ENCODE measurements at places on chromosomes 6 and 20. TPM values are rescaled to one million over a fixed set of nuclear protein-coding genes. Genes with fewer than 3 reads are reported as not detected.

Gene TGM3
- not detected for total RNA-seq

Gene FUT9
- not detected for total RNA-seq

Gene LHFPL5
- not detected for total RNA-seq

Gene PROKR2
- total RNA-seq, result not detected

Gene NTSR1
- total RNA-seq, result not detected

Gene LRP11
- total RNA-seq, result 10.6 TPM

Gene KCNQ5
- 6.1 TPM for total RNA-seq

Gene PMEPA1
- 4.6 TPM for total RNA-seq

DNA sequence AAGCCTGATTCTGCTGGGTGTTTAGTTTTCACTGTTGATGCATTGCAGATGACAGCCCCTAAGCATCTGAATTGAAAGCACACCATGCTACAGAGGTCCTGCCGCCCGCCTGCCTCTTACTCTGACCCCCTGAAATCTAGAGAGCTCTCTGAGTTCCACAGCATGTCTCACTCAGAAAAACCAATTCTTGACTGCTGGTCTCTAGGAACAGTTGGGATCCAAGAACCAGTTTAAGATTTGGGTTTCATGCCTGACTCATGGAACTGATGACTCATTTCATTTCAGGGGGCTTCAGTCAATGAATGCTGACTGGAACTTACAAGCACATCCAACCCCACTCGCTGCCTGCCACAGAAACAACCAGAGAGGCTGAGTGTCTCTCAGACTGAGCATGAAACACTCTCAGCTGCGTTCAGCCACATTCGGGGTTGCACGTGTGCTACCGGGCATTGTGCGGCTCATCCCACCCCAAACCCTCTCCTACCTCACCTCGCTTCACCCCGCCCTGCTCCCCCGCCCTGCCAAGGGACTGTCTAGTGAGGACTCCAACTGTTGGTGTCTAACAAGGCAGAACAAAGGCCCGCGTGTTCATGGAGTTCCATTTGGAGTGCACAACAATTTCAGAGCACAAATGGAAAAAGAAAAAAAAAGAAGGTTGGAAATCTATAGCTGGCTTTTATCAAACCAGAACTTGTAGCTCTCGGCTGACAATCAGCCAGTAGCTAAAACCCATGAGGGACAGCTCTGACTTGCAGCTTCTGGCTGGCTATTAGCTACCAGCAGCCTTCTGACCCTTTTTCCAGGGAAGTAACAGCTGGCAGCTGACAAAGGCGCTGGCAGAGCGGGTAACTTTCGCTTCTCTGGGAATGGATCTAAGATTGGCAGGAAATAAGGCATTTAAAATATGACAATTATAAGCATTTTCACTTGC, 20.0 kb upstream of the TRAF3IP2 start:
- H3K36me3 ChIP-seq, result peaks cover 4% of the 10 kb centered on the region
- DNase-seq, result no peak
- no peak overlapping the region for H3K4me3 ChIP-seq
- no peak overlapping the region for H3K27ac ChIP-seq
- H3K4me1 ChIP-seq, result peaks cover 7% of the 10 kb centered on the region
- no peaks in the 10 kb centered on the region for H3K27me3 ChIP-seq

- peaks cover 19% of the 10 kb centered on the region for H3K27me3 ChIP-seq
- H3K4me3 ChIP-seq, result no peak overlapping the region
- H3K36me3 ChIP-seq, result no peaks in the 10 kb centered on the region
Measured at GRCh38 chr6:150112233-150112632, 30.6 kb upstream of the PPP1R14C start.

GRCh38 chr6:157726892-157727628, 96.0 kb upstream of the SNX9 start:
- DNase-seq, result no peak
- no peaks in the 10 kb centered on the region for H3K27me3 ChIP-seq
- H3K4me1 ChIP-seq, result no peaks in the 10 kb centered on the region
- no peak overlapping the region for H3K27ac ChIP-seq
- H3K4me3 ChIP-seq, result no peak overlapping the region

DNA sequence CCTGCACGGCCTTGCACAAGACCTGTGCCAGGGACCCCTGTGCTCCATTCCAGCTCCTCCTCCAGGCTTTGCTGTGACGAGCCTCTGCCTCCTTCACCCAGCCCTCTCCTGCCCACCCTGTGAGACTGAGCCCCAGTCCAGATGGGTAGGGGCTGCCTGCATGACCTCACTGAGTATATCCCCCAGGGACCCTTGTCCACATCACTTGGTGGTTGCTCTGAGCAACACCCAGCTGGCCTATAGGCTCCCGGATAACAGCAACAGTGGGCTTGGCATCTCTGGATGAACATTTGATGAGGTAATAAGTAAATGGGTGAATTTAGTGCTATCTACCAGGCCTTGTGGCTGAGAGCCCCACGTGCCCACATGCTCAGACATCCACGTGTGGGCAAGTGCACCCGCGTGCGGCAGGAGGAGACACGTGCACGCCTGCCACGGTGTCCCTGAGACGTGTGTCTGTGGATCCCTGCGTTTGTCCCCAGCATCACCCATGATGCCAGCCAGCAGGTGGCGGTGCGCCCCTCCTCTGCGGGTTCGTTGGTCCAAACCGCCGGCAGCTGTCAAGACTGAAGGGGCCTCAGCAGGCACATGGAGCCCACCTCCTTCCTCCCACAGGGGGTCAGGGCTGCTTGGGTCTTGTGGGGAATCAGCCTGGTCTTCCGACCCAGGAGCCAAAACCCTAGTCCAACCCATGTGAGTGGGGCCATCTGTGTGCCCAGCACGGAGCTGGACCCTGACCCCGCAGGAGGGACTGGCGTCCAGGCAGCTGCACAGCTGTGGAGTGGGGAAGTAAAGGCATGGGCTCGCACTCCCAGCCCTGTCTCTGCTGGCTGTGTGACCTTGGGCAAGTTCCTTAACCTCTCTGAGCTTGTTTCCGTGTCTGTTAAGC, 45.9 kb downstream of the FGD2 start:
- H3K4me1 ChIP-seq, result peaks cover 68% of the 10 kb centered on the region
- H3K27ac ChIP-seq, result peak overlapping the region; percentile 98
- H3K4me3 ChIP-seq, result peak overlapping the region; percentile 91
- DNase-seq, result peak; percentile 93
- H3K36me3 ChIP-seq, result peaks cover 10% of the 10 kb centered on the region

GRCh38 chr6:57243954-57244353, 21.8 kb upstream of the RAB23 start:
- no peaks in the 10 kb centered on the region for H3K36me3 ChIP-seq
- no peak overlapping the region for H3K27ac ChIP-seq
- DNase-seq, result no peak
- H3K4me1 ChIP-seq, result no peaks in the 10 kb centered on the region

- H3K27ac ChIP-seq, result no peak overlapping the region
- peaks cover 4% of the 10 kb centered on the region for H3K36me3 ChIP-seq
- H3K4me3 ChIP-seq, result no peak overlapping the region
- no peaks in the 10 kb centered on the region for H3K4me1 ChIP-seq
- H3K27me3 ChIP-seq, result no peaks in the 10 kb centered on the region
Measured at GRCh38 chr6:85561750-85562357, 31.8 kb downstream of the SNX14 start.

GRCh38 chr6:47859175-47859574, 77.3 kb downstream of the OPN5 start:
- no peaks in the 10 kb centered on the region for H3K4me1 ChIP-seq
- no peak overlapping the region for H3K27ac ChIP-seq
- peaks cover 18% of the 10 kb centered on the region for H3K27me3 ChIP-seq
- no peak for DNase-seq
- H3K4me3 ChIP-seq, result no peak overlapping the region

GRCh38 chr6:95087394-95088097, 489.8 kb upstream of the MANEA start:
- no peak overlapping the region for H3K4me3 ChIP-seq
- no peaks in the 10 kb centered on the region for H3K27me3 ChIP-seq
- no peaks in the 10 kb centered on the region for H3K4me1 ChIP-seq

DNA sequence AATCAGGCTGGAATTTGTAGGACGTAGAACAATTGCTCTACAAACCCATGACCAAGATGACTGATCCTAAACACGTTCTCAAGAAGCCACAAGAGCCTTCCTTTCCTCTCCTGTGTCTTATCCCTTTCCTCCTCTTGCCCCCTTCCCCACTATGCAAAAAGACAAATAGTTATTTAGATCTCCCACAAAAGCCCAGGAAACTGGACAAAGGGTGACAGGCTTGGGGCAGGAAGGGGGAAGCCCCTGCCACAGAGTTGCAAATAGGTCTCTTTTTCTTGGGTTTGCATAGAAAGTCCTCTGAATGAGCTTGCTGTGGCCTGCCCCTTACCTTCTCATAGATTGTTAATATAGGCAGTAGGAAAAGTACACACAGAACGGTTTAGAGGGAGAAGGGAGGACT, 377.1 kb upstream of the BTBD3 start:
- DNase-seq, result no peak

DNA sequence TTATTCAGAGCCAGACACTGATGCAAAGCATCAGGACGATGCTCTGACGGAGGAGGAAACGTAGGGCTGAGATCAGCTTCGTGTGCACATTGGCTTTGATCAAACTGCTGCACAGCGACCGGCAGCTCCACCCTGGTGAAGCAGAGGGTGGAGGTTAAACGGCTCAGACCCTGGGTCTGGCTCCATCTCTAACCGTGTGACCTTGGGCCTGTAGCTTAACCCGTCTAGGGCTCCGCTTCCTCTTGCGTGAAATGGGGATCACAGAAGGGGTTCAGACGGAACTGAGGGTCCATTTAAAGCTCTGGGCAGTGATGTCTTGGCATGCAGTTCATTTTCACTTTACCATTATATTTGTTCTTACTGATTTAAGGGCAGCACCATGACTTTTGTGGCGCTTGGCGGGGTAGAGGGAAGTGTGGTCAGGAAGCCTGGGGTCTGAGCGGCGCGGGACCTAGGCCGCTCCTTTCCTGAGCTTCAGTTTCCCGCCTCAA, 644 bp downstream of the RBL1 start:
- H3K27ac ChIP-seq, result peak overlapping the region; percentile 83
- peak; percentile 53 for DNase-seq
- H3K4me1 ChIP-seq, result peaks cover 44% of the 10 kb centered on the region
- H3K36me3 ChIP-seq, result peaks cover 7% of the 10 kb centered on the region

GRCh38 chr6:14270925-14271788, 153.6 kb downstream of the CD83 start:
- peak; percentile 57 for DNase-seq
- H3K4me1 ChIP-seq, result peaks cover 45% of the 10 kb centered on the region
- H3K4me3 ChIP-seq, result peak overlapping the region; percentile 11
- peaks cover 6% of the 10 kb centered on the region for H3K36me3 ChIP-seq
- no peaks in the 10 kb centered on the region for H3K27me3 ChIP-seq

GRCh38 chr6:104969785-104970581, 13.1 kb downstream of the LIN28B start:
- no peaks in the 10 kb centered on the region for H3K36me3 ChIP-seq
- no peak for DNase-seq
- H3K4me1 ChIP-seq, result no peaks in the 10 kb centered on the region
- H3K27ac ChIP-seq, result no peak overlapping the region
- H3K4me3 ChIP-seq, result no peak overlapping the region
- no peaks in the 10 kb centered on the region for H3K27me3 ChIP-seq

GRCh38 chr6:90420500-90420899, 123.9 kb upstream of the BACH2 start:
- H3K27me3 ChIP-seq, result no peaks in the 10 kb centered on the region
- no peak for DNase-seq
- H3K4me3 ChIP-seq, result no peak overlapping the region

DNA sequence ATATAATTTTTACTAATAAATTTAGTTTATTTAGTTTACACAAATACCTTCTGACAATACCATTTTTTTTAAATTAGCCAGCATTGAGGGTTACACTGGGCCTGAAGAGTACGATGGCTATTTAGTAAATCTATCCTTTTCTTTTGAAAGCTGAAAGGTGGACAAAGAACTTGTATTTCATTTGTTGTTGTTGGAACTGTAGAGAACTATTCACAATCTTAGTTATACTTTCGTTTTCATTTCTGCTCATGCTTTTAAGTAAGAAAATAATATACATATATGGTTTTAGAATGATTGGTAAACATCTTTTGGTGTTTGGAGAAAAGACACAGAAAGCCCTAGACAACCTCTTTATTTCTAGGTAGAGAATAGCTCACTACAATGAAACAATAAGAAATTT, 165.3 kb upstream of the FAM83B start:
- no peaks in the 10 kb centered on the region for H3K27me3 ChIP-seq
- no peaks in the 10 kb centered on the region for H3K4me1 ChIP-seq
- no peak overlapping the region for H3K27ac ChIP-seq
- no peak for DNase-seq
- H3K36me3 ChIP-seq, result no peaks in the 10 kb centered on the region
- no peak overlapping the region for H3K4me3 ChIP-seq

- H3K4me3 ChIP-seq, result peak overlapping the region; percentile 64
- peaks cover 38% of the 10 kb centered on the region for H3K4me1 ChIP-seq
- no peaks in the 10 kb centered on the region for H3K27me3 ChIP-seq
- peaks cover 40% of the 10 kb centered on the region for H3K36me3 ChIP-seq
- peak; percentile 40 for DNase-seq
Measured at GRCh38 chr6:90008189-90008907, 114.1 kb downstream of the GJA10 start.

GRCh38 chr6:138800377-138801150, 4.7 kb downstream of the ECT2L start:
- peaks cover 13% of the 10 kb centered on the region for H3K4me1 ChIP-seq
- DNase-seq, result no peak
- peak overlapping the region; percentile 38 for H3K27ac ChIP-seq
- H3K27me3 ChIP-seq, result peaks cover 15% of the 10 kb centered on the region
- no peak overlapping the region for H3K4me3 ChIP-seq
- no peaks in the 10 kb centered on the region for H3K36me3 ChIP-seq

GRCh38 chr6:133512410-133513016, 271.4 kb downstream of the EYA4 start:
- no peaks in the 10 kb centered on the region for H3K36me3 ChIP-seq
- no peaks in the 10 kb centered on the region for H3K27me3 ChIP-seq
- DNase-seq, result peak; percentile 27
- H3K27ac ChIP-seq, result no peak overlapping the region

DNA sequence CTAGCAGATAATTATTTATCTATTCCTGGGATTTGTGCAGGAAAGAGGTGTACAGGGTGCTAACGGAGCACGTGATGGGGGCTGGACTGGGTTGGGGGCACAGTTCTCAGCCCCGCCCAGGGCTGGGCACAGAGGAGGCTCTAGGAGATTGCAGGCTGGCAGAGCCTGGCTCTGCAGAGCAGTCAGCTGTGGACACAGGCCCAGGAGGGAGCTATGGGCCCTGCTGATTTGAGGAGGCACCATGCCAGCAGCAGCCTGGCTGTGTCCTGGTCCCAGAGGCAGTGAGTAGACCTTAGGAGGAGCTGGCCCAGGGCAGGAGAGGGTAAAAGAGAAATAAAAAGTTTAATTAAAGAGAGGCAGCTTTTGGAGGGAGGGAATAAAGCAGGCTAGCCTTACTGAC, 19.3 kb downstream of the MAFB start:
- H3K4me3 ChIP-seq, result no peak overlapping the region
- peaks cover 6% of the 10 kb centered on the region for H3K27me3 ChIP-seq
- no peak overlapping the region for H3K27ac ChIP-seq
- no peak for DNase-seq
- H3K4me1 ChIP-seq, result no peaks in the 10 kb centered on the region
- H3K36me3 ChIP-seq, result no peaks in the 10 kb centered on the region

Data from activated T-cell treated with anti-CD3 and anti-CD28 coated beads, Interleukin-2, amount 50 U/mL, for 72 hours (primary cell).